ENCODE measurements at places on chromosomes 6 and 20.
A peak's percentile ranks its signal among the peaks of the same experiment; 100 is the strongest.

- no peak for DNase-seq
Observed at GRCh38 chr6:32484614-32484998, 44.9 kb downstream of the HLA-DRA start.

DNA sequence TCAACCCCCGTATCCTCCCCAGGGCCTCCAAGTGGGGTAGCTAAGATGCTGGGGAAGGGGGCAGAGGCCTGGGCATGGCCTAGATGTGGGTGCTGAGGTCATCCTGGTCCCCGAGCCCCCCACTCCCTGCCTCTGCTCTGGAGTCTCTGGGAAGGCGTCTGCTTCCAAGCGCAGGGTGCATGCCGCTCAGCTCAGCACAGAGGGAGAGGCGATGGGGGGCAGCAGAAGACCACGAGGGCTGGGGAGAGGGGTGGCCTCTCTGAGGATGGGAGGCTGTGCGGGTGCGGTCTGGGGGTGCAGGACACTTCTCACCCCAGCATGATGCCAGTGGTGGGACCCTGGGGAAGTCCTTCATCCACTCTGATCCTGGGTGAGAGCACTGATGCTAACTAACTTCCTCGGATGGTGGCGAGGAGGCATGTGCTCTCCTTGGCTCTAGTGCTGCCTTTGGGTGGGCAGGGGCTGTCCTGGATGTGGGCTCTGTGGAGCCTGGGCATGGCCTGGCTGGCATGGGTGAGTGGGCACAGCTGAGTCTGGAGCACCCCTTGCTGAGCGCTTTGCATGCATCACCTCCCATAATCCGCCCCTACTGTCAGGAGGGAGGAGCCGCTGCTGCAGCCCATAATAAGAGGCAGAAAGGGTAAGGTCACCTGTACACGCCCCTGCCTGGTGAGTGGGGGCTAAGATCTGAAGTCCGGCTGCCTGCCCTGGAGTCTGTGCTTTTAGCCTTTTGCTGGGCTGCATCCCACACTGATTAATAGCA lies 34.7 kb downstream of the EFCAB8 start:
- no peak for DNase-seq

DNA sequence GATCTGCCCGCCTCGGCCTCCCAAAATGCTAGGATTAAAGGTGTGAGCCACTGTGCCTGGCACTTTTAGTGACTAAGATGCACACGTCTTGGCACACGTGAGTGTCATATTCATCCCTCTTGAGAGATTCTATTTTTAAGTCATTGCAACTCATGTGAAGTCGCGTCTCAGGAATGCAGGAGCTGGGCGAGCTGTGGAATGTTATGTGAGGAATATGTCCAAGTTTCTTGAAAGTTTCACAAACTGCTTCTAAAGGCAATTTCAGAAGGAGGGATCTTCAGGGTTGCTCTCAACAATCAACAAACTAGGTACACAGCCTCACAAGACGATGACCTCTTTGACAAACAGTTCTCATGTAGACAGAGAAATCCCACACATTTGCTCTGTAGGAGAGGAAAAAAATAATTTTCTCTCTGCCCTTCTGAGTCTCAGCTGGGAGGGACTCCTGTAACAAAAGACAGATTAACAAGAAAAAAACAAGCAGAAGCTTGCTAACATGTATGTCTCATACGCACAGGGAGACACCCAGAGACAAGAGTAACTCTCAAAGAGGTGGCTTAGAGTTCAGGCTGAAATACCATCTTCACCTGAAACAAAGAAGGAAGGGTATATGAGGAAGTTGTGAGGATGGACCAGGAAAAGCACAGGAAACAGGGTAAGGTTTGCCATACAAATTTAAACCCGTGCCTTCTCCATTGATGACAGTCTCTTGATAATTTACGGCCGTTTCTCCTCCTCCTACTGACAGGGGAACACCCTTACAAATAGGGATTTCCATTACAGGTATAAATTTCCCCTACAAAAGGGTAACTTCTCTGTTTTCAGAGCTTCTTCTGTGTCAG lies 45.3 kb upstream of the FAM50B start:
- DNase-seq: no peak

DNA sequence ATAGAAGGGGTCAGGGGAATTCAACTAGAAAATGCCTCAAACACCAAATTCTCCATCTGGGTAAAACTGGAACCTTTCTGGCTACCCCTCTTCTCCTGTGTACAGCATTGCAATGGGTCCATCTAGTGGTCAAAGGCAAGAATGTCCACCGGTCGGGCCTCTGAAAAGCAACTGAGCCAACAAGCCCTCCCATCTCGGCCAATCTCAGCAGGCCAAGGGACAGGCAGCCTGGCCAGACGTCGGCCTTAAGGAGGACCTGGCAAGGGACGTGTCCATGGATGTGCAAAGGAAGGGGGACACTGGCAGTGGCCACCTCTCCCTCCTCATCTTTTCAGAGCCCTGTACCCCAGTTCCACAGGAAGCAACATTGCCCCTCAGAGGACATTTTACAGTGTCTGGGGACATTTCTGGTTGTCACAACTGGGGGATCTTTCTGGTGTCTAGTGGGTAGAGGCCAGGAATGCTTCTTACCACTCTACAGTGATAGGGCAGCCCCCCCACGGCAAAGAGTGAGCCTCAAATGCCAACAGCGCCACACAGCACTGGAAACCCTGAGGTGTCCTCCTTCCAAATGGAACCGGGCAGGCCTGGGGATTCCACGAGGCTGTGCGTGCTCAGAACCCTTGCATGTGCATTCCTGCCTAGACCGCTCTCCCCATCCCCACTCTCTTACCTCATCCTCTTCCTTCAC lies 99.8 kb upstream of the FOXA2 start:
- no peak for DNase-seq

DNA sequence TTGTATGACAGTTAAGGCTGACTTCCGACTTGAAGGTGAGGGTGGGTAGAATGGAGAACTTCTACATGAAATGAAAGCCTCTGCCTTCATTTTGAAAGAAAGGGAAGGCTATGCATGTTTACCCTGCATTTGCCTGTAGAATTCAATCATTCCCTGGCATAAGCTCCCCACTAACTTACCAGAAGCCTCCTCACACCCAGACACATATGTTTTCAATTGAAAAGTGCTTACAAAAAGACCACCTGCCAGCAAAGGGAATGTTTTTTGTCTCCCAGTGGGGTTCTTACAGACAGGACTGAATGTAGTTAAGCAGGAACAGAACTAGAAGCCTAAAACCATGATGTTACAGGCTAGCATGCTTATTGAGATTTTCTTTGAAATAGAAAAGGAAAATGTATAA lies 392.1 kb upstream of the HSF2 start:
- DNase-seq: no peak

DNA sequence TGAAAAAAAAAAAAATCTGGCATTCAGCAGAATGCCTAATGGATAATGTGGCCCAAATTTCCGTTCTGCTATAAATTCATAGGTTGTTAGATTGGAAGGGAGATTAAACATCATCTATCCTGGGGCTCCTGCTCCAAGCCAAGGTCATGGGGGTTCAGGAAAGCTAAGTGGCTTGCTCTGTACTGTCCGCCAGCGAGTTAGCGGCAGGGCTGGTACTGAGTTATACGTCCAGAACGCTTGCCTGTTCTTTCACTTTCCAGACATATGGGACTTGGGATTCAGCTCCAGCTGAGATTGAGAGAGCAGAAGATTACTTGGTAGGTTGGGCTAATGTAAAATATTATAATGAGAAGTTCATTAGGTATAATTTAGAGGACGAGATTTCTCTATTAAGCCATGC lies 858 bp downstream of the RWDD1 start:
- no peak for DNase-seq

DNA sequence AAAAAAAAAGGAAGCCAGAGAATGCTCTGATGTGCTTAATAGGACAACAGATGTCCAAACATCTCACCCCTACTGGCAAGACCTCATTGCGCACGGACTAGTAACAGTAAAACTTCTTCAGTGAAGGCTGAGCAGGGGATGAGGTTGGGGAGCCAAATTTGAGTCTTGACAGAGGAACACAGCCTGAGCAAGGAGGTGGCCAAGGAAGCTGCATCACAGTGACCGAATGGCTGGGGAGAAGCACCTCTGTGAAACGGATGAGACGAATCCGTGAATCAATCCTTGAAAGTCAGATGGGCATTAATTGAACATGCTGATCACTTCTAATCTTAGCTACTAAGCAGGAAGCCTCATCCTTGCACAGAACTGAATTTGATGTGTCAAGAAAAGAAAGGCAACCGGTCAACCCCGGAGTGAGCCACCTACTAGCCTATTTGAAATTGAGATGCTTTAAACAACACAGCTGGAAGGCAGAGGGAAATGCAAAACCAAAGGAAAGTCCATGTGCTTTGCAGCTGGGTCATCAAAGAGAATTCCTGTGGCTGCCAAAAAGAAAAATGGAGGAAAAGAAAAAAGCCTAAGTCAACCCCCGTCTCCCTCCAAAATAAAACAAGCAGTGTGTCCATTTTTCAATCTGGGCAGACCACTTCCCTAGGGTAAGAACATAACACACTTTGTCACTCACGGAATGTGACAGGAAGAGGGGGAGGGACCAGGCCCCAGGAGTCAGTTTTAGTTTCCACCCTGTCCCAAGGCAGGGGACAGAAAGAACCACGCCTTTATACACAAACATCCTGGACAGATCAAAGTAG lies 29.5 kb downstream of the PXDC1 start:
- peak; percentile 10 for DNase-seq

DNA sequence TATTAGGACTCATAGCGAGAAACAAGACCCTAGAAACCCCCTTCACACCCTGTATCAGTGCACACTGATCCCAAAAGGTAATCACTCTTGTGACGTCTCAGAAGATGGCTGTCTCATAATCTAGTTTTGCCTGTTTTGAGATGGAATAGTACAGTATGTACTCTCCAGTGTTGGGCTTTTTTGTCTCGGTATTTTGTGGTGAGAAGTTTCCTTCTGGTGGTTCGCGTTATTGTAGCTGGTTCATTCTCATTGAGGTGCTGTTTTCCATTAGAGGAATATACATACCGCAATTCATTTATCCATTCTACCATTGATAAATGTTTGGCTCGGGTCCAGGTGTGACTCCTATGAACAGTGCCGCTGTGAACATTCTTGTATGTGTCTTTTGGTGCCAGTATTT lies 27.9 kb upstream of the MAP3K4 start:
- no peak for DNase-seq

DNA sequence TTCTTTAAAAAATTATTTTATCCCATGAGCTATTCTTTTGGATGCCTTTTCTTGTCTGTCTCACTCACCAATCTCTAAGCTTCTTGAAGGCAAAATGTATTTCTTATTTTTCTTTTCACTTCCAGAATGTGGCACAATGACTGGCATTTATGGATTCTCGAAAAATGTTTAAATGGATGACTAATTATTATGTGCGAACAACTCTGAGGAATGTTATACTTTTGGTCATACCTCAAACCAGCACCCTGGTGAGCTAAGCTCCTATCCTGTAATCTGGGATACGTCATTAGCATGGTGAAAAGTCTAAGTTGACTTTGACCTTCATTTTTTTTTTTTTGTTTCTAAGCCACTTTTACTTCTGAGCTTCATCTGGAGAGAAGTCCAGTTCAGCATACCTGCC lies 214.0 kb upstream of the CEP162 start:
- DNase-seq: no peak
